ENCODE measurements at places on chromosomes 2 and 18. TPM values are rescaled to one million over a fixed set of nuclear protein-coding genes. Genes with fewer than 3 reads are reported as not detected.

VWC2L gene
- total RNA-seq, result not detected

GRCh38 chr2:238978497-238978896, 130.6 kb downstream of the TWIST2 start:
- DNase-seq, result no peak

GRCh38 chr2:54824567-54824966, 101.1 kb downstream of the EML6 start:
- DNase-seq, result no peak

GRCh38 chr2:180394305-180394704, 387.2 kb upstream of the CWC22 start:
- no peak for DNase-seq

PLB1 gene
- 6.6 TPM for total RNA-seq

- no peak for DNase-seq
Measured at GRCh38 chr18:48785736-48786454, 164.9 kb downstream of the SMAD7 start.

GALNT14 gene
- total RNA-seq, result not detected

DNA sequence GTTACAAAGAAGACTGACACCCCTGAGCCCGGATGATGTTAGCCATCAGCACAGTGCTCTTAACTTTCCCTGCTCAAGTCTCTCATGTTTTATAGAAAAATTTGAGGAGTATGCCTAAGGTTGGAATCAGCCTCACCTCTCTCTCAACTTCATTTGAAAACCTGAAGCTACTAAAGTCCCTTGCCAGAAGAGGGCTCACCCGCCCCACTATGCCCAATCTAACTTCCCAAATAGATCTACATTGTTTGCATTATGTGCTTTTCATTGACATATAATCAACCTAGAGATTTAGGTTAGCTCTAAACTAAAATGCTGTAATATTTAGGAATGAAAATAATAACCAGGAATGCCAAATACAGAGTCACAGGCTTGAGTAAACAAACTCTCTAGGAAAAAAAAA, 305.4 kb downstream of the NCKAP5 start:
- DNase-seq, result no peak
